Naive thymus-derived CD4-positive, alpha-beta T cell (primary cell): ENCODE measurements at places on chromosomes 6 and 20.

GRCh38 chr20:32234135-32234808 is 26.6 kb downstream of the POFUT1 start:
- no peak for DNase-seq

DNA sequence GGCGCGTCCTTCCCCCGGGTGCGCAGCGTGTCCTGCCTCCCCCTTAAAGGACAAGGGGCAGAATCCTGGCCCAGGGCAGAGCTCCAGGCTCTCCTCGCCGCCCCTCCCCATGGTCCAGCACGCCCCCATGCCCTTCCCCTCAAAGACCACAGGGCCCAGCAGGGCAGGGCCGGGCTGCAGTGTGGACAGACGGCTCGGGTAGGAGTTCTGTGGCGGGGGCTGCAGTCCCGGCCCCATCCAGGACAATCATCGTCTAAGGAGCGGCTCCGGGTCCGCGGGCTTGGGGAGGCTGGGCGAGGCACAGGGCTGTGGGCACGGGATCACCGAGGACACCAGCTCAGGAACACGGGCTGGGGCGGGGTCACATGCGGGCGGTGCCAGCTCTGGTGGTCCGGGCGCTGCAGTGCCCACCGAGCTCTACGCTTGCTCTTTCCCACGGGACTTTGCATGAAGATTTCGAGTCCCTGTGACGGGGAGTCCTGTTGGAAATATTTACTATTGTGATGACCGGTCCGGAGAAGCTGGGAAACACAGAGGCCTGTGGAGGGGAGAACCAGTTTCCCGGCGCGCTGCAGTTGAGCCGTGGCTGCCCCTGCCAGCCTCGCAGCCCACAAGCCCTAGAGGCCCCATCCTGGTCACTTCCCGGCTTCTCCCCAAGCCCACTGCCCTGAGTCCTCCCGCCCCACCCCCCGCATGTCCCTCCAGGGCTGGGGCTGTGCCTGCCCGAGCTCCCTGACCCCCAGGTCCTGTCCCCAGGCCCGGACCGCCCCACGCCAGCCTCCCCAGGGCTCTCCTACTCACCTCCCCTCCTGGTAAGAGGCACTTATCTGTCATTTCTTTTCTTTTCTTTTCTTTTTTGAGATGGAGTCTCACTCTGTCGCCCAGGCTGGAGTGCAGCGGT is 20.6 kb downstream of the SLC17A9 start:
- no peak for DNase-seq

- DNase-seq = no peak
Observed at GRCh38 chr6:47853766-47854165, 71.9 kb downstream of the OPN5 start.

- DNase-seq = no peak
Observed at GRCh38 chr6:149480502-149481280, 4.1 kb downstream of the ZC3H12D start.

- DNase-seq = no peak
Observed at GRCh38 chr20:26134606-26135005, 438.0 kb upstream of the ZNF337 start.

- no peak for DNase-seq
Observed at GRCh38 chr6:146871611-146872425, 273.0 kb downstream of the ADGB start.

DNA sequence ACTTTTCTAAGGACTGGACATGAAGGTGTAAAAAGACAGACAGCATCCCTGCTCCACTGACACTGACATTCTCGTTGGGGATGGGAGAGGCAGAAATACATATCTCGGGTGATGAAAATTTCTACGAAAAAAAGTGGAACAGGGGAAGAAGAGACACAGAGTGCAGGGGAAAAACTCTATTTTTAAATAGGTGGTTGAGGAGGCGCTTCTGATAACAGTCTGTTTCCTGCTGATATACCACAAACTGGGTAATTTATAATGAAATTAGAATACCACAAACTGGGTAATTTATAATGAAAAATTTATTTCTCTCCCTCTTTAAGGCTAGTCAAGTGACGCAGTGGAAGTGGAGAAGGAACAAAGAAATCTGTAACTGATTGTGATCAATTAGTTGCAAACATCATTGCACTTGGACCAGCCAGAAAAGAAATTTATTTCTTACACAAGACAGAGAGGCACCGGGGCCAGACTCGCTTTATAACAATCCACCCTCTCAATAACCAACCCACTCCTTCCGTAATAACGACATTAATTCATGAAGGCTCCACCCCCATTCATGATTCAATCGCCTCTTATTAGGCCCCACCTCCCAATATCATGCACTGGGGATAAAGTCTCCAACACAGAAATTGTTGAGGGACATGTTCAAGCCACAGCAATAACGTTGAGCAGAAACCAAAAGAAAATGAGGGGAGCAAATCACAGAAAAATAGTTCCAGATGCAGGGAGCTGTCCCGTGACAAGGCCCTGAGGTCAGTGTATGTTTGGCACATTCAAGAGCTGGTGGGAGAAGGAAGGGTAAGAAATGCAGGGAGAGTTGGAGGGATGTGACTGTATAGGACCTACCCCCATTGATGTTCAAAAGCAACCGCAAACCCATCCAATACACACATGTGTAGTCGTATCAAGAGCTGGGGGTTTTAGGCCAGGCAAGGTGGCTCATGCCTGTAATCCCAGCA is 6.6 kb upstream of the SRSF6 start:
- DNase-seq = no peak

DNA sequence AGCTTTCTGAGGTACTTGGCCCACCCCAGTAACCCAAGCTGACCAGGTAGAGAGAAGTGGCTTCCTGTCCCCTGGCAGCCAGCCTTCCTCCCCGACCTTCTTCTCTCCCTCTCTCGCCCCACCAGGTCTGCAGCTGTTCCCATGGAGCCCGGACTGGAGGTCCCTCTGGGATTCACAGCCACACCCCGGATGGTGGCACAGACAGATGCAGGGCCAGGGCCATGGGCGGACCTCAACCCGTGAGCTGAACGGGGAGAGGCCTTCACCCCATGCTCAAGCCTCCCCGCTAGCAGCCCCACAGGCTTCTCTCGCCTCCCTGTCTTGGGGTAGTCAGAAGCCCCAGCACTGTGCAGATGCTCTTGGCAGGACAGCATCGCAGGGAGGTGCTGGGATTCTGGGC is 41.3 kb downstream of the CPXM1 start:
- no peak for DNase-seq

DNA sequence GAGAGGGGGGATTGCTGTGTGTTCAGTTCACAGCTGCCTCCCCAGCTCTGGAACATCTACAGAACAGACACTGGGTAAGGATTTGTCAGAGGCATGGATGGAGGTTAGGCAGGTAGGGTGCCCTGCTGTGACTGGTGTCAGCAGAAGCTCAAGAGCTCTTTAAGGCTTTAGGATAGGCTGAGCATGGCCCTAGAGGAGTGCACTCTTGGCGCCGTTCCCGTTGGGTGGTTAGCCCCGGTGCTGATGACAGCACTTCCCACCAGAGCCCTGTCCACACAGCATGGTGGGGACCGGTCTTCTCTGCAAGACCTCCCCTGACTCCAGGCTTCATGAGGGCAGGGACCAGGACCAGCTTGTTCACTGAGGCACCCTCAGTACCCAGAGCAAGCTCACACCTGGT is 262.0 kb downstream of the BMP7 start:
- DNase-seq = no peak

DNA sequence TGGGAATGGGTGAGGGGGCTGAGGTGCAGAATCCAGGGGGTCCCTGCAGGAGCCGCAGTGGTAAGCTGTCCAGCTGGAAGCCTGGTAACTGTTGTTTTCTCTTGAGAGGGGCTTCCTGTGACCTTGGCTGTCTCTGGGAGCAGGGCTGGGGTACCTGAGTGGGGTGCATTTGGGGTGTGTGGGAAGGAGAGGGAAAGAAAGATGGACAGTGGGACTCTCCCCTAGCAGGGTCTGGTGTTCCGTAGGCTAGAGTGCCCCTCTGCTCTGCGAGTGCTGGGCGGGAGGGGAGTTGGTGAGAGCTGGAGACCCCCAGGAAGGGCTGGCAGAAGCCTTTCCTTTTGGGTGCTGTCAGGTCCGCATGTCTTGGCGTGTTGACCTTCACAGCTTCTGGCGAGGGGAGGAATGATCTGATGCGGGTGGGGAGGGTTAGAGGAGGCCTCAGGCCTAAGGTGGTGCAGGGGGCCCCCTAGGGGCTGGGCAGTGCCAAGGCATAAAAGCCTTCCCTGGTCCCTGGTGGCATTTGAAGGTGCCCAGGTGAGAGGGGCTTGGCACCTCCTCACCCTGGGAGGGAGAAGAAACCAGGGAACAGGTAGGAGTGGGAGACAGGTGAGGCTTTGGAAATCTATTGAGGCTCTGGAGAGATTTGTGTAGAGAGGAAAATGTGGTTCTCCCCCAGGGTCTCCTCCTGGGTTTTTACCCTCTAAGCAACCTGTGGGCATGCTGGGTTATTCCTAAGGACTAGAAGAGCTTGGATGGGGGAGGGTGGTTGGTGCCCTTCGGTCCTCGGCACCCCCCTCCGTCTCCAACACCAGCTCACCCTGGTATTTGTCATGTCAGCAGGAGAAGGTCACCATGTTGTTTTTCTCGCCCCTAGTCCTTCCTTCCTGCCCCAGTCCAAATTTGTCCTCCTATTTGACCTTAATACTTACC is 3.3 kb downstream of the VEGFA start:
- DNase-seq = peak; percentile 17
